ENCODE measurements at places on chromosomes 7 and 10.

DNA sequence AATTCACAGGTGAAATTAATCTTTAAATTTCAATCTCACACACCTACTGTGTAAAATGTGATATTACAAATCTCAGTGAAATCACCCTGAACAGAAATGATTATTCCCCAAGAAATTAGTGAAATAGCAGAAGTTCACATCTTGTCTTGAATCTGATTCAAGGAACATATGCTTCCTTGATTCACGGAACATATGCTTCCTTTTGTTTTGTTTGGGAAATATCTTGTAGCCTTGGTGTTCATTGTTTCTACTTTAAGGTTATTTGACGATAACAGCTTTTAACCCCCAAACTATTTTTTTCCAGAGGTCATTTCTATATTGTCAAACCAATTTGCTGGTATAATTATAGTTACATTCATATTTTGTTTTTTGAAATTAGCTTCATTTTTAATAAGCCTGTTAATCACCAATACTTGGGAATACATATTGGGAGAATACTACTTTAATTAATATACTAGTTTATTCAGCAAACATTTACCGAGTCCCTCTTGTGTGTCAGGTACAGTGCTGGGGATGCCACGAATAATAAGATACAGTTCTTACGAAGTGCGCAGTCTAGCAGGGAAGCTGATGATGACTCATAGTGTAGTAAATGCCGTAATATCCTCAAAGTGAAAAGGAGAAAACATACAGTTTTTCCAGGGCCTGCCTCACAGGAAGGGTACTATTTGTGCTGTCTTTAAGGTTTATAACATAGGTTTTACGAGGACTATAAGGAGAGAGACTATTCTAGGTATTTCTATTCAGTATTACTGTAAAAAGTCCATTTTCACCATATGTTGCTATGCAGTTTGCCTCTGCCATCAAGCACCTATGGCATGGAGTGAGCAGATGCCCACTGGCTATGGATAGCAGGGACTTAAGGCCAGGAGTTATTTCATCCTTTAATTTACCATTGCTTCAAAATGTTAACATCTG, 32.5 kb downstream of the PRKAR2B start:
- DNase-seq: no peak

DNA sequence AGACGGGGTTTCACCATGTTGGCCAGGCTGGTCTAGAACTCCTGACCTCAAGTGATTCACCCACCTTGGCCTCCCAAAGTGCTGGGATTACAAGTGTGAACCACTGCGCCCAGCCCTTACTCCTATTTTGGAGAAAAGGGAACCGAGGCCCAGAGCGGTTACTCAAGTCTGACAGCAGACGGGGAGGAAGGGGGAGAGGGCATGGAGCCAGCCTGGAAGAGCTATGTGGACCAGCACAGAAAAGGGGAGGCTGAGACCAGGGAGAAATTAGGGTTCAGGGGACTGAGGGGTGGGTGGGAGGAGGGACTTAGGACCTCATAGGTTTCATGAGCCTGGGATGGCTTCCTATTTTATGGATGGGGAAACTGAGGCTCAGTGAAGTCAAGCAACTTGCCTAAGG, 1.5 kb downstream of the SFRP5 start:
- DNase-seq: no peak

DNA sequence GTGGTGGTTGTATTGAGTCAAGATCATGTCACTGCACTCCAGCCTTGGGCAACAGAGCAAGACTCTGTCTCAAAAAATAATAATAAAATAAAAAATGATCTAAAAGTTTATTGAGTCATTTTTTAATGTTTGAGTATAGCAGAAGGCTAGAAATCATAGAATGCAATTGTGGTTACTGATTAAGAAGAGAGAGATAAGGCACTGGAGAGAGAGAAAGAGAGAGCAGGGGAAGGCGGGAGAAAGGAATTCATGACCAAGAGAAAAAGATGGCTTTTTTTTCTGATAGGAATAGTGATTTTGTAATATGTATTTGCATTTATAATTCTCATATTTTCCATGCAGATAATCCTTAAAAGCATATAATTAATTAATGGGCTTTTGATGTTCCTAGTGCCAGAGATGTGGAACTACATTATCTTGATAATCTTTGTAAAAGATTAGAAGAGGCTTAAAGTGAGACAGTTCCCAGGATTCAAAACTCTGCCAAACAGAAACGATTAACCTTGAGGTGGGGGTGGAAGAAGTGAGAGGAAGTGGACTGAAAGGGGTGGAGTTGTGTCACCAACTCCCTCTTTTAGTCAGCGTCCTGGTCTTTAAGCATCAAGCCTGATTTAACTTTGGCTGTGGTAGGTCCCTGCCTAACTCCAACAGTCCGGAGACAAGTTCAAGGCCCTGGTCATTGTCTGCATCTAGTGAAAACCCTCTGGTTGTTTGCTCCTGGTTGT, 76.2 kb downstream of the CHN2 start:
- no peak for DNase-seq

GRCh38 chr10:97882142-97883091, 32.8 kb downstream of the GOLGA7B start:
- DNase-seq: peak; percentile 83

DNA sequence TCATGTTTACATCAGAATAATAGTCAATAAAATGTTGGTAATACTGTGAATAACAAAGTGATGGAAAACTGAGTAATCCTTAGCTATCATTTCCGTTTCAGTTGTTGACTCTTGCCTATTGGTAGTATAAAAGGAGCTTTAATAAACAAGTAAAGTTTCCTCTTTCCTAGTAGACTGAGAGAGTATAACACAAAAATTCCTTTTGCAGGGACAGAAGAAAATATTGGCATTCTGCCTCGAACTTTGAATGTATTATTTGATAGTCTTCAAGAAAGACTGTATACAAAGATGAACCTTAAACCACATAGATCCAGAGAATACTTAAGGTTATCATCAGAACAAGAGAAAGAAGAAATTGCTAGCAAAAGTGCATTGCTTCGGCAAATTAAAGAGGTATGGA, 9.4 kb downstream of the KIF20B start:
- DNase-seq: no peak

DNA sequence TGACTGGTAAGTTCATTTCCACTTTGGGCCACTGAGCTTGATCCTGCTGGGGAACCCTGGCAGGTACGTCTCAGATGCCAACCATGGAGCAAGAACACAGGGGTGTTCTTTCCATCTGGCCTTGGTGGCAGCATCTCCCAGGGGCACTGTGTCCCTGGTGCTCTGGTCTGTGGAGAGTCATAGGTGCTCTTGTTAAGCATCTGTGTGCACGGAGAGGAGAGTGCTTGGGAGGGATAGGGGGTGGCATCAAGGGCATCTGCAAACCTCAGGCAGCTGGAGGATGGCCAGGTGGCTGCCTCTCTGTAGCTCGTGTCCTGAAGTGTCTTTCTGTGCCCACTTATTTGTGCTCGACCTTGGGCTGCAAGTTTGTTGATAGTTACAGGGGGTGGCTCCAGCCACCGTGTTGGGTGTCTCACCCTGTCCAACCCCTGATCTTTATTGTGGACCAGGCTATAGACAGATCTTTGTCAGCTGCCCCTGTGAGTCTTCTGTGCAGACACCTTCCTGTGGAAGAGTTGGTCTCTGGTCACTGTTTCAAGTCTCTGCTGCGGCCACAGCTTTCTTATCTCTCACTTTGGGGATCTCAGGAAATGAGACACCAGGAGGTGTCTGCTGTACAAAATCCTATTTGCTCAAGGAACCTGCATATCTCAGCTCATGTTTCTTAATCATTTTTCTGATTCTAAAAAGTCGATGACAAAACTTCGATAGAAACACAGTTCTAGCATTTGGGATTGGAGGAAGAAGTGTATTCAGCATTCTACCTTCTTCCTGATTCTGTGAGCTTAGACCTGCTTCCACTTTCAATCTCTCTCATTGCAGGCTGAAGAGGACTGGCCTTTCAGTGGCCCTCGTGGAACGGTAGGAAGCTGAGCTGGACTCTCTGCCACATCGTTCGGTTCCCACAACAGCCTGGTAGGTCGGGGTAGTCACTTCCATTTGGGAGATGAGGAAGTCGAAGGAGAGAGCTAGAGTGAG, 17.2 kb upstream of the GIMAP8 start:
- DNase-seq: no peak

GRCh38 chr7:110921595-110922151, 169.3 kb upstream of the LRRN3 start:
- no peak for DNase-seq

- no peak for DNase-seq
These were observed 61.8 kb downstream of the ADD3 start for GRCh38 chr10:110069502-110069982.

DNA sequence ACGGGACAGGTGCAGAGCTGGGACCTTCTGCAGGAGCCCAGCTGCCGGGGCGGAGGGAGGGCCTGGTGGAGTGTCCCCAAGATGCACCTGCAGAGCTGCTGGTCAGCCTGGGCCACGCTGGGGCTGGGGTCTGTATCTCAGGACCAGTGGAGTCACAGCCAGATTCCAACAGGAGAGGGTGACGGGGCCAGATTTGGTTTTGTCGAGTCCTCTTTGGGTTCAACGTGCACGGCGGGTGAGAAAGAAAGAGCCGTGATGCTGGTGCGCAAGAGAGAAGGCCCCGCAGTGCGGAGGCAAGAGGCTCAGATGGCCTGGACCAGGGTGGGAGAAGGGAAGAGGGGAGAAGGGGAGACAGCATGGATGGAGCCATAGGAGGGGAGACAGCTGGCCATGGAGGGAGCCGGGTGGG, 462.9 kb downstream of the PTPRN2 start:
- DNase-seq: no peak

DNA sequence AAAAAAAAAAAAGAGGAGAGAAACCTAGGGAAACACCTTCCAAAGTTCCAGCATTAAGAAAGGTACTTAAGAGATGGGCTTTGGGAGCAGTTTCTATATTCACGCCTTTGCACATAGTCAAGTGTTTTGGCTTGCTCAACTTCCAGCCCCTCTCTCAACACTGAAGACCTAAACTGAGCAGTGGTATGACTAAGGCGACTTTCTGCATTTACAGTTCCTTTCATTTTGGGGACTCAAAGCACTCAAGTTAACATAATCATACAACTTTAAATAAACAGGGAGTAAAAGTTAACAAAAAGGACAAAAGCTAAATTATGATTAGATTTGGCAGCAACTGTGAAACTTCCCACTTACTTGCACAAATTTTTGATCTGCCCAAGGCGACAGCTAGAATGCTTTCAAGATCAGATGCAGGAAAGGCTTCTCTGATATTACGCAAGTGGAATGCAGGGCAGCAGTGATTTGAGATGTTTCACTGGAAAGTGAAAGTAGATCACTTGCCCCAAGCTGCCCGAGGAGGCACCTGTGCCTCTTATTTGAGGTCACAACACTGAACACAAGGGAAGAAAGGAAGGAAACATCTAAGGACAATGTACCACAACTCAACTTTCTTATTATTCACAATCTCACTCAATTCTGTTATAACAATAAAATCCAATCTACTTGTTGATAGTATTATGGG, 199.5 kb downstream of the SKAP2 start:
- no peak for DNase-seq

DNA sequence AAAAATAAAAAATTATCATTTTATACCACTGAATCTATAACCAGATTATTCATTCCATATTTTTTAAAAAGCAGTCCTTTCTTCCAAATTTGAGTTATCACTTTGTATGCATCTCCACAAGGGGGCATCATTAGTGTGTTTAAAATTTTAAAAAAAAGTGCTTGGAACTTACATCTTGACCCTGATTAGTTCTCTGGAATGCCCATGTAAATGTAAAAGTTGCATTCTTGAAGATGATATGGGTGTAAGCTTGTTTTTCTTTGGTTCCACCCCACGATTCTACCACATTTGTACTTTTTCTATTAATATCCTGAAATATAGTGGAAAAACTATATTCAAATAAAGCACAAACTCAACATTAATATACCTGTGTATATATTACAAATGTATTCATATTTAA, 144.9 kb downstream of the ELAPOR2 start:
- DNase-seq: no peak

DNA sequence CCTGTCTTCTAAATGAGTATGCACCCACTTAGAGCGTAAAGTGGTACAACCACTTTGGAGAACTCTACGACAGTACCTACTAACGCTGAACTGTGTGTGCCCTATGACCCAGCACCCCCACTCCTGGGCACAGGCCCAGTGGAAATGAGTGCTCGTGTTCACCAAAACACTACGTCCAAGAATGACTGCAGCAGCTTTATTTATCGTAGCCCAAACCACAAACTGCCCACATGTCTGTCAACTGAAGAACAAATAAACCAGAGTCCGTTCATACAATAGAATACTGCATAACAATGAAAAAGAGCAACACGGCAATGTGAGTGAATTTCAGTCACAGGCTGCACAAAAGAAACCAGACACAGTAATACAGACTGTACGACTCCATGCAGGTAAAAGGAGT, 35.4 kb downstream of the TLL2 start:
- no peak for DNase-seq

Data from AG09309 (cell line).